ENCODE measurements at places on chromosomes 16 and 17. TPM values are rescaled to one million over a fixed set of nuclear protein-coding genes. Genes with fewer than 3 reads are reported as not detected.

The EVPLL gene
- 1.2 TPM for total RNA-seq

DNA sequence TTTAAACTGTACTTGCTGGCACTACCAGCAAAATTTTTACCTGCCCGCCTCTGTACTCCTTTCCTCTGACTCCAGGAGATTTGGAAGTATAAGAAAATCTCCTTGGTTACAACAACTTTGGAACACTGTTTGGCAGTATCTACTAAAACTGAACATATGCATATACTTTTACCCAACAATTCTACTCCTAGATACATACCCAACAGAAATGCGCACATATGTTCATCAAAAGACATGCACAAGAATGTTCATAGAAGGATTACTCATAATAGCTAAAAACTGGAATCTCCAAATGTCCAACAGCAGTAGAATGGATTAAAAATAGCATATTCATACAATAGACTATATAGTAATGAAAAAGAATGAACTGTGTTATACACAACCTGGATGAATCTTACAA, 21.7 kb upstream of the MED13 start:
- no peak for DNase-seq
- no peak overlapping the region for H3K27ac ChIP-seq
- no peaks in the 10 kb centered on the region for H3K4me1 ChIP-seq
- no peak overlapping the region for H3K4me3 ChIP-seq

GRCh38 chr17:79036181-79036580, 12.2 kb downstream of the C1QTNF1 start:
- H3K36me3 ChIP-seq, result no peaks in the 10 kb centered on the region
- no peak for DNase-seq
- no peaks in the 10 kb centered on the region for H3K4me1 ChIP-seq
- no peak overlapping the region for H3K27ac ChIP-seq

GRCh38 chr17:5536866-5537650, 47.3 kb downstream of the NLRP1 start:
- H3K27ac ChIP-seq, result no peak overlapping the region
- no peaks in the 10 kb centered on the region for H3K4me1 ChIP-seq
- H3K27me3 ChIP-seq, result no peaks in the 10 kb centered on the region
- DNase-seq, result no peak
